Esophagus muscularis mucosa (tissue), 4 donors: ENCODE measurements at places on chromosomes 2 and 18. TPM values are rescaled to one million over a fixed set of nuclear protein-coding genes. Genes with fewer than 3 reads are reported as not detected.

DNA sequence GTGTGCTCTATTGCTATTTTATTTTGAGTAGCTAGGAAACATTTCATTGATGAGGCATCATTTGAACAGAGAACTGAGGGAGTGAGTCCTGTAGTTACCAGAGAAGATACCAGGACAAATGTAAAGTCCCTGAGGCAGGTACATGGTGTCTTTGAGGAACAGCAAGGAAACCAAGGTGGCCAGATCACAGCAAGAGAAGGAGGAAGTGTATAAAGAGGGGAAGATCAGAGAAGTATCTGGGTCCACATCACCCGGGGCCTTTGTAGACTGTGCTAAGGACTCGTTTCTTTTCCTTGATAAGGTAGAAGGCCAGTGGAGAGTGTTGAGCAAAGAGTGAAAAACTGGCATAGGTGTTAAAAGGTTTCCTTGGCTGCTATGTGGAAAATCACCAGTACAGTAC, 34.8 kb upstream of the PLB1 start:
- no peak for DNase-seq

GRCh38 chr2:132517386-132517785, 100.8 kb downstream of the GPR39 start:
- no peak for DNase-seq

DNA sequence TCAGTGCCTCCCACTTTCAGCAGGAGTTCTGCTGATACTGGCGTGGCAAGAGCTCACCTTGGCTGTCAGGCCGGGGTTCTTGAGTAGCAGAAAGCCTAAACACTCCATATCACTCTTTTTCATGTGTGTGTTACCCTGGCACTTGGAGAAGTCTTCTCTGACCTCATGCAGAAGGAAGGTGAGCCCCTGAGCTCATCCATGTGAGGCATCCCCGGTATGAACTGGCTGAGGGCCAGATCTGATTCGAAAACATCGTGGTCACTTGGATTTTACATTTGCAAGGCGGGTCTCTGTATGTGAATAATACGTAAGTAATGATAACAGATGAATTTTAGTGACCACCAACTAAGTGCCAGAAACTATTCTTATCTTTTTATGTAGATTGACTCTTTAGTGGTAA, 93.6 kb downstream of the RAPGEF4 start:
- DNase-seq, result no peak

GRCh38 chr2:208015475-208015874, 9.9 kb downstream of the PLEKHM3 start:
- DNase-seq, result no peak

GRCh38 chr2:172094294-172095145, 8.2 kb downstream of the DLX2 start:
- peak; percentile 87 for DNase-seq

DNA sequence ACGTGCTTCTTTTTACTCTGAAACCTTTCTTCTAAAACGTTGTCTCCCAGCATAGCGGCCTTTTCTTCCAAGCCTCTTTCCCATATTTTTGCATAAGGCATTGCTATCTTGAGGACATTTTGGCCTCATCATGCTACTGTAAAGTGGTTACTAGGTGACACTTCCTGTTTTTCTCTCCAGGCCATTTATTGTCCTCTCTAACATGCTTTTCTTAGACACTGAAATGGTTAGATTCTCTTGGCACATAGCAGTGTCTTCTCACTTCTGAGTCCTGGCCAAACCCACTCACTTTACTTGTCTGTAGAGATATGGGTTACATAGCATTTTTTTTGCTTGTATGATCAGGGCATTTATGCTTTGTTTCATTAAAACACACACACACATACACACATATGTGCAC, 50.1 kb upstream of the KCNH7 start:
- no peak for DNase-seq

DNA sequence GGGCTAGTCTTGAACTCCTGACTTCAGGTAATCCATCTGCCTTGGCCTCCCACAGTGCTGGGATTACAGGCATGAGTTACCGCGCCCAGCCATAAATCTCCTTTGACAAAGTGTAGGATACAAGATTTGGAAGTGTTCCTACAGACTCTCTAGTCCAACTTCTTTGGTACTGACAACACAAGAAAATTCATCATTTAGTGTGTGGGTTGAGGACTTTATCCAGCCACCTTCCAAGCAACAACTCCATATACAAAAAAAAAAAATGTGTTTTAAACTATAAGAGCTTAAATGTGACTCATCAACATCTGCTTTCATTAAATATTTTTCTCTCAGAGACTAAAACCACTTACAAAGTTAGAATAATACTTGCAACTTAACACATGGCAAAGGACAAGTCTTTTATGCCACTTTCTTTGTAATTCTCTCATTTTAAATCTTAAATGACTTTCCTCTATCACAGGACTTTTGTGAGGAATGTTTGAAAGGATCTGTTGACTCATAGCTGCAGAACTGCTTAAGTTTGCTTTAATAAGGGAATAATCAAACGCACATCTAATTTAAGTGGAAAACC, 46.2 kb upstream of the ITGAV start:
- no peak for DNase-seq

GRCh38 chr2:119260646-119261492, 37.2 kb downstream of the STEAP3 start:
- no peak for DNase-seq

GRCh38 chr2:31277621-31278020, 43.7 kb downstream of the EHD3 start:
- DNase-seq, result no peak

The TMSB10 gene
- 2,755 TPM for total RNA-seq

The LYPD6B gene
- total RNA-seq, result not detected

The COL4A4 gene
- 5.3 TPM for total RNA-seq
